NCI-H2081 (cell line): ENCODE measurements at places on chromosomes 1 and 21.

DNA sequence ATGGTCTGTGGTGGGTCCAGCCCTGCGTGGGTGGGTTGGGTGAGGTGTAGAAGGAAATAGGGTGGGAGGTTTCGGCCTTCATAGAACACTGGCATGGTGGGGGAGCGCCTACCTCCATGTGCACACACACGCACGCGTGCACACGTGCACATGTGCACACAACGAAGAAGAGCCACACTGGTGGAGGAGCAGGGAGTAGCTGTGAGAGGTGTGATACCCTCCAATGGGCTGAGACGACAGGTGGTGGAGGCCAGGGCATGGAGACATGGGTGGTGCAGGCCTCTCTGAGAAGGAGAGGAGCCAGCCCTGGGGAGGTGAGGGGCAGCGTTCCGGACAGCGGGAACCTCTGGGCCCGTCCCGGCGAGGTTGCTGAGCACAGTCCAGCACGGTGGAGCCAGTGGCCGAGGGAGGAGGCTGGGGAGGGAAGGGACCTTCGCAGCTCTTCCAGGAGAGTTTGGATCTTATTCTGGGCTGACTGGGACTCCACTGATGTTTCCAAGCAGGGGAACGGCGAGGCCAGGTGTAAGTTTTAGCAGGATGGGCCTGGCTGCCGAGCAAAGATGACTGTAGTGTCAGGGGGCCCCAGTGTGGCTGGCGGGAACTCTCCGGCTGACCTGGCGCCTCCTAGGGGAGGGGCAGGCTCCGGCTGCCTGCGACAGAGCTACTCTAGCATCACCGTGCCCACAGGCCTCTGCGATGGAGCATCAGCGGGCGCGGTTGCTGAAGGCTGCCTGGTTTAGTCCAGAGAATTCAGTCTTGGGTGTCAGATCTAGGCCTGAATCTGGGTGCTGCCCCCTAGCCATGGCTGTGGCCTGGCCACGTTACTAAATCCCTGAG is 107.2 kb downstream of the ARHGEF10L start:
- DNase-seq, result no peak

DNA sequence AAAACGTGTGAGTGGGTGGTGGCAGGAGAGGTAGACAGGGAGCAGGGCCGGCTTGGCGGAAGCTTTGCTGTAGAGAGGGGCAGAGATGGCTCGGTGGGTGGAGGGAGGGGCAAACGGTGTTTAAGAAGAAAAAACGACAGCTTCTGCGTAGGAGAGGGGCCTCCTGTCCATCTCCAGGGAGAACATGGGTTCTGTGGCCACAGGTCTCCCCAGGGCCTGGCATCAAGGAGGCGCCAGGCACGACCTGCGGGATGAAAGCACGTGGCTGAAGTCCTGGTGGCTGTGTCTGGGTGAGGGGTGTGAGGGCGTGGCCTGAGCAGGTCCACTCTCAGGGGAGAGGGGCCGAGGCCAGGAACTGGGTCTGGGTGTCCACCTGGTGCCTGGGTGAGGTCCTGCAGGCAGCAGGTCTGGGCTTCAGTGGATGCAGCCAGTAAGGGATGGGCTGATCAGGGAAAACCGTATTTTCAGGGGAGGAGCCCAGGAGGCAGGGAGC is 940 bp upstream of the PRKCZ start:
- peak; percentile 27 for DNase-seq

DNA sequence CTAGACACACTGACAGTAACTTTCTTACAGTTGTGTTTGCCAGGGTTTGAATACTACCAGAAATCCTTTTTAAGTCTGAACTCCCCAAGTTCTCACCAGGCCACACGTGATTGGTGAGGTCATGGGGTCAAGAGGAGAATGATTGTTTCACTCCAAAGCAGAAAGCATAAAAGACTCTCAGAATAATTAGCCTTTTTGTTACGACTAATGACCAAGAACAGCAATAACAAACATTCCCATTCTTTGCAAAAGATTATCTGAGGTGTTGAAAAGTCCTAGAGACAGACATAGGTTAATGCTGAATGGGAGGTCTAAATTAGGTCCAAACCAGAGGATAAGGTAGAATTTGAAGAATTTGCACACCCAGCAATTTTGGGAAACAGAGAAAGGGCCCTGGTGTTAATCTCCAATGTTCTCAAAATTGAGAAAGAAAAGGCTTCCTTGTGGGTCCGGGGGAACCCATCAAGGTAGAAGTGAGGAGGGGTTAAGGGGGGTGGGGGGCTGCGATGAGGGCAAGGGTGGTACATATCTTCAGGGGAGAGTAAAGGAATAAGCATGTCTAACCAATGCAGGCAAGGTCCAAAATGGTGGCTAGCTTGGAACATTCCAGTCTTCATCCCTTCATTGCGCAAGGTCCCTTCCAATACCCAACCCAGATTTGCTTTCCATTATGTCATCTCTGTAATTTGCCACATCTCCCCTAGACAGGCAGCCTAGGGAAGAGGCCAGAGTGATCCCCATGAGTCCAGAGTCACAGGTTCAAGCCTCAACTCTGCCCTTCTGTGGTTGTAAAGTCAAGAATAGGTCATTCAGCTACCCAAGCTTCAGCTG is 74.6 kb upstream of the NFIA start:
- no peak for DNase-seq

DNA sequence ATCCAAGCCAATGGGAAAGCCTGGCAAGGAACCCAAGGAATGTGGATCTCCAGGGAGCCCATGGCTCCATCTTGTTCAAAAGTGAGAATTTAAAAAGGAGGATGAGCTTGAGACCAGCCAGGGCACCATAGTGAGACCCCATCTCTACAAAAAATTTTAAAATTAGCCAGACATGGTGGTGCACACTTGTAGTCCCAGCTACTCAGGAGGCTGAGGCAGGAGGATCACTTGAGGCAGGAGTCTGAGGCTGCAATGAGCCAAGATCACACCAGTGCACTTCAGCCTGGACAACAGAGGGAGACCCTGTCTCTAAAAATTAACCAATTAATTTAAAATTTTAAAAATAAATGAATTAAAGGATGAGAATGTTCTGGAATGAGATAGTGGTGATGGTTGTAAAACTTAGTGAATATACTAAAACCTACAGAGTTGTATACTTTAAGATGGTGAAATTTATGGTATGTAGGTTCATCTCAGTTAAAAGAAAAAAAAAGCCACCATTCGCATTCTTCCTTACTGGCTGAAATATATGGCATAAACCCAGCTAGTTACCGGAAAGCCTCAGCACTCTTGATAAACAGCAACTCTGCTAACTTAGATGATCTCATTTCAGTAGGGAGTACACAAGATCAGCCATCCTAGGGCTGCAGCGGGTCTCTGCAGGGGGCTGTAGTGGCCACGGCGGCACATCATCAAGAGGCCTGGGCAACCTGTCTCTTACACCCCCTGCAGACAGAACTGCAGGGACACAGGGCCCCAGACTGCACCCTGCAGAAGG is 48.3 kb upstream of the H6PD start:
- no peak for DNase-seq

DNA sequence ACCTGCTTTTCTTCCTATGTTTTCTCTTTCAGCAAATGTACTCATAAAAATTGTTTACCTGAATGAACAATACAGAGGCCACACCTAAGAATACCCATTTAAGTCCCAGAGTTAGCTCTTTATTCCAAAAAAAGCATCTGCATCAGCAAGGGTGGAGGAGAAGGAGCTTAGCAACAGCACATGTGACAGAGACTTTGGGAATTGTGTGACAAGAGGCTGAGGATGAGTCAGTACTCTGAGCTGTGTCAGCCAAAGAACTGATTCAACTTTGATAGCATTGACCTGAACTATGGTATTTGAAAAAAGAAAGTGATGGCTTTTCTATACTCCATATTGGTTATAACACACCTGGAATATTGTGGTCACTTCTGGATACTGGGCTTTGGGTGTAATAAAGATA is 162.7 kb downstream of the ZNF648 start:
- no peak for DNase-seq

DNA sequence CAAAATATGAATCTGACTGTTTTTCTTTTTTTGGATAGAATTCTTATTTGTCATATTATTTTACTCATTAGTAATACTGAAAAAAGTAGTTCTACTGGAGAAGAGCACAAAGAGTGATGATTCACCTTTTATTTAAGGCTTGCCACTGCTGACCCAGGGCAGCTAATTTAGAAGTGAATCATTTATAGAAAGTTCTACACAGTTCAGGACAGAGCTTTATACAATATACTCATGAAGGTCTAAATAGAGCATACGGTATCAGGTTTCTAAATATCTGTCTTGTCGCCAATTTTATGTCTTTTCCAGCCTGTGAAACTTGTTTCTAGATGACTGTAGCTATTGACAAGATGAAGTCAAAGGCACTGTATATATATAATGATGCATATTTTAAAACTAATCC is 25.0 kb downstream of the GIPC2 start:
- no peak for DNase-seq

DNA sequence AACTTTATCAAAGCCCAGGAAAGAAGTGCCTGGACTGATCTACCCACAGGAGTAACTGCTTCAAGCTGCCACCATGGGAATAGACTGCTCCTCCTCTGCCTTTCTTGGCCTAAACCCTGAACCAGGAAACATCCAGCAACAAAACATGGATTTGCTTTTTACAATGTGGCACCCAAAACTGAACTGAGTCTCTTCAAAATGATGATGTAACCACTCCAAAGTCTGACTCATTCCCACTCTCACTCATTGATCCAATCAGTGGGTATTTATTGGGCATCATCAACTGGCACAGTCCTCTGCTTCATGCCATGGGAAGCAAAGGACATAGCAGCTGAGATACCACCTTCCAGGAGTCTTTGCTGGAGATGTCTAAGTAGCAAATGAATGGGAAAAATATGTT is 23.5 kb downstream of the CYP4A22 start:
- DNase-seq, result no peak

DNA sequence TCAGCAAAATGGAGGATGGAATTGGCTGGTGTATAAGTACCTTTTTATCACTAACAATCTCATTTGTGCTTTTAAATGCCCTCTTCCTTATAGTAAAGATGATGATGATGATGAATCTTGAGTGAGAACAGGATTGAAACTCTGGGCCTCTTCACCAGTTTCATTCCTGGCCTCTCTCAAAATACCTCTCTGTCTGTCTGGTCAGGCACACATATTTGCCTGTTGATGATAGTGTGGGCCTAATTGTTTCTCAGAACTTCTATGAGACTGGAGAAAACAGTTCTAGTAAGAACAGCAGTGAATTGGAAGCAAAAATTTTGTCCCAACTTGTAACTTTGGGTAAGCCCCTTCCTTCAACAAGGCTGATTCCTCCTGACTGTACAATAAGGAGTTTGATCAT is 94.4 kb upstream of the RGS4 start:
- no peak for DNase-seq

GRCh38 chr1:75264112-75264511 is 129.9 kb downstream of the LHX8 start:
- no peak for DNase-seq

DNA sequence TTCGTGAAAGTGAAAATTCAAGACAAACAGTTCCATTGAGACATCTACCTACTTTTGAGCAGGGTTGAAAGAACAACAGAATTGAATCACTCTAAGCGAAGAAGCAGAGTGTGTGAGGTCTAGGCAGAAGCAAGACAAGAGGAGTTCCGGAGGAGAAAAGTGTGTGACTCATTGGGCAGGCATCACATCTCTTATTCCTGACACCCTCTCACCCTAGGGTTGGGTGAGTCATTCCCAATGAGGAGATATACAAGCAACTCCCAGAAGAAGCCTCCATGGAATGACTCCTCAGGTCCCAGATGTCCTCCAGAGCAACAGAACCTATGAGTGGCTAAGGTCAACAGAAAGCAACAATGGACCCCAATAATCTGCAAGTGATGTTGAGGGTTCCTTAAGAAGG is 138.1 kb downstream of the TPR start:
- no peak for DNase-seq

DNA sequence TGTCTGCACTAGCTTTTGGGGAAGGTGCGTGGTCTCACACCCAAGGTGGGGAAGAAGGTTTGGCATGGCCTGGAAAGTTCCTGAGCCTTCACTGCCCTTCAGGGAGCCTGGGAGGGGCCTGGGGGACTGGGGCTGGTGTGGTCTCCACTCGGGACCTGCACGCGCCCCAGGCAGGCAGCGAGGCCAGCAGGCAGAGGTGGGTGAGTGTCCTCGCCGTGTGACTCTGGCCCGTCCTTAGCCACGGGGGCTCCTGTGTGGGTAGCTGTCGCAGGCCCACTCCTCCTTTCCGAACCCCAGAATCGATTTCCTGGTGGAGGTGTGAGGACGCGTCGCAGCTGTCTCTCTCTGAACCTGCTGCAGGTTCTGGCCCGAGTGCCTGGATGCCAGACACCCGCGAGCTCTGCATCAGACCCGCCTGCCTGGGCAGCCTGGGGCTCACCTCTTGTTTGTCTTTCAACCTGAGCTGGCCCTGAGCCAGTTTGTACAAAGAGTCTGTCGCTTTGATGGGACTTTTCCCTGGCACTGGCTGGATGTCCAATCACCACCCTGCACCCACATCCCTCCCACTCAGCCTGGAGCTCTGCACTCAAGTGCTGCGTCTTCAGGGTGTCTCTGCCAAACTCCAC is 36.0 kb upstream of the SLC19A1 start:
- no peak for DNase-seq

DNA sequence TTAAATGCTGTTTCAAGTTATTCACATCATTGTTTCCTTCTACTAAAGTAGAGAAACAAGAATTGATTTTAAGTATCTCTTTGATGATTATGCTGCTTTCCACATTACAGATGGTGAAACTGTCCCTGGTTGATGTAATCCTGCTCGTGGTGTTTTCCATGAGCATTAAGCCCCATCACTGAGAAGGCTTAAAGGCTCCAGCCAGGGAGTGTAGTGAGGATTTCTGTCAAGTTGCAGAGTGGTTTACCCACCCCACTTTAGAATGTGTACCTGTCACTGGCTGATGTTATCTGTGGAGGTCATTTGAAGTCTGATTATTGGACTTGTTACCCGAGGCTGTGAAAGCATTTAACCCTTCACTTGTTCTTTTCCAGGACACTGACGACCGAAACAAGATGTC is 12.9 kb downstream of the CERS2 start:
- no peak for DNase-seq

DNA sequence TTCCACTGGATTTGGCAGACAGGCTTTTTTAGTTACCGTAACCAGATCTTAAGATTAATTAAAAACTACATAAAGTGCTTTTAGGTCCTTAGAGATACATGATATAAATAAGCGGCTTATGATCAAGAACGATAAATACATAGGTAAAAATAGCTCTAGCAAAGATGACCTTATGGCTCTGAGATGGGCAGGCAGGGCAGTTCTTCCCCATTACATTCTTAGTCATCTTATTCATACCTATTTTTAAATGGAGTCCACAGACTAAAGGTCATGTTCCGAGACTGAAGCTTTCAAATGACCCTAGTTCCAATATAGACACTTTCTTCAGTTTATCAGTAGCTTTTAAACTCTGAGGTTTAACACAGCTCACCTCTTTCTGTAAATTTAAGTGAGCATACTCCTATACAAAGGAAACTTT is 4.3 kb downstream of the MCL1 start:
- no peak for DNase-seq

- DNase-seq, result no peak
Measured at GRCh38 chr1:78080767-78081166, 35.0 kb downstream of the GIPC2 start.

DNA sequence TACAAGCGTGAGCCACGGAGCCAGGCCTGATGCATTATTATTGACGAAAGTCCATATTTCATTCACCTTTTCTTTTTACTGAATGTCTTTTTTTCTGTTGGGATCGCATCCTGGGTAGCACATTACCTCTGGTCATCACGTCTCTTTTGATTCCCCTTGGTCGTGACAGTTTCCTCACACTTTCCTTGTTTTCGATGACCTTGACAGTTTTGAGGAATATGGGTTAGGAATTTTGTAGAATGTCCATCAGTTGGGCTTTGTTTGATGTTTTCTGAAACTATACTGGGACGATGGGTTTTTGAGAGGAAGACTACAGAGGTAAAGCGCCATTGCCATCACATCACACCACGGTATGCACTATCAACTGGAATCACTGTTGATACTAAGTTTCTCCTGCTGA is 26.6 kb upstream of the GALNT2 start:
- DNase-seq, result no peak
